Left kidney (tissue), 8 donors: ENCODE measurements at places on chromosomes 4 and X. TPM values are rescaled to one million over a fixed set of nuclear protein-coding genes. Genes with fewer than 3 reads are reported as not detected.

- no peak for DNase-seq
Measured at GRCh38 chr4:72665171-72665968, 96.3 kb upstream of the ADAMTS3 start.

- no peak for DNase-seq
Measured at GRCh38 chrX:43493756-43494155, 162.3 kb upstream of the MAOA start.

- DNase-seq: peak; percentile 96
Measured at GRCh38 chrX:386768-387575, at the start of gene PPP2R3B. PPP2R3B (minus strand) TSS chrX:386907; CDS start chrX:386691, 216 bp downstream.

DNA sequence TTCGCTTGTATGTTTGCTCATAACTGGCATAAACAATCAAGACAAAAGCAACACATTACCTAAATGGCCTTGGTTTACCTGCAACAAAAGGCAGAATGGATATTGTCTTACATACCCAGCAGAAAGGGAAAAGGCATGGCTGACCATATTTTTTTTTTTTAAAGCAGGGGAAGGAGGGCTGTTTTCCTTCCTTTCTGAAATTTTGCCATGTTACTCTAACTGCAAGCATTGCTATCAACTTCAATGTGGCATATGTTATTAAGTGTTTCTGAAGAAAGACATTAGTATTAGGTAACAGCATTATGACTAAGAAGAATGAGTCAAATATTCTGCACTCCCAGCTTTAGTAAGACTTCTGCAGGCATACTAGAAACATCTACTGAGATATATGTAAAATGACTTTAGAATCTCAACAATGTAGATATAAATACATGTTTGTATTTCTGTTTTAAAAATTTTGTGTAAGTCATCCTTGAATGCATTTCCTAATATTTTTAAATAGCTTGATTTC lies 512.6 kb upstream of the FAM241A start:
- DNase-seq: no peak

DNA sequence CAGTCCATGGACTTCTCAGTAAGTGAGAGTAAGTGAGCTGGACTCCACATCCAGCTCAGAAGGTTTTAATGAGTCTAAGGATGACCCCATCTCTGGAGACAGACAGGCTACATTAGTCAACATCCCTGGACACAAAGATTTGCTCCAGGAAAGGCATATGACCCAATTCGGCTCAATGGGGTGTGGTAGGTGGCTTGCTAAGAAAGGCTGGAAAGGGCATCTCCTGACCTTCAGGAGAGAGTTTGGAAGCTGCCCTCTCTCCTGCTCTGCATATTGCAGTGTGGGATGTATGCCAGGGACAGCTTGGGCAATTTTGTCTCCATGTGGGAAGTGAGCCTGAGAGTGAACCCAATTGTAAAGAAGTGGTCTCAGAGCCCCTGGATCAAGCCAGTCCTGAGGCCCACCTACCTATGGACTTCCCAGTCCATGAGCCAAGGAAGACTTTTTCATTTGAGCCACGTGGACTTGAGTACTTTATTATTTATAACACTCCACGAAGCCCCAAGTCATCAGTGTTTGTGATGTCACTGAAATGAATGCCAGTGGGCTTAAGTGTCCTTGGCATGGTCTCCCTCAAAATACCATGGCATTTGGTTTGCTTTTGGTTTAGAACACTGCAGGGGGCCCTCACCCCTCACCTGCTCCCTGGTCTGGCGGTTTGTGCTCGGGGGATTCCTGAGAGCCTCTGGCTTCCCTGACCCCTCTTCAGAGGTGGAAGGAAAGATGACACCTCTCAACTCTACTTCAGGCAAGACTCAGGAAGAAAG lies 10.4 kb upstream of the ABLIM2 start:
- no peak for DNase-seq

- no peak for DNase-seq
Measured at GRCh38 chrX:72714478-72714916, 391 bp upstream of the PHKA1 start.

DNA sequence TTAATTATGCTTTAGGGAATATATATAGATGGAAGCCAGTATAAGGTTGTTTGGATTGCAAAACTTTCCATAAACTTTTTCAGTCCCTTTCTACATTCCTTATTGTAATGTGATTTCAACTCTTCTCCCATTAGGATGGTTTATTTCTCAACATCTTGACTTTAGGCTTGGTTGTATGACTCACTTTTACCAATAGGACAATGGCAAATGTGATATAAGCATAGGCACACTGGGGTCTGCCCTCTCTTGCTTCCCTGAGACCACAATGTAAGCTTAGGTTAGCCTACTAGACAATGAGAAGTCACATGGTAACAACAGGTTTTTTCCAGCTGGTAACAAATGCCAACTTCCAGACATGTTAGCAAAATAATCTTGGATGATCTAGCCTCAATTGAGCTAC lies 163.3 kb upstream of the RBPJ start:
- no peak for DNase-seq

DNA sequence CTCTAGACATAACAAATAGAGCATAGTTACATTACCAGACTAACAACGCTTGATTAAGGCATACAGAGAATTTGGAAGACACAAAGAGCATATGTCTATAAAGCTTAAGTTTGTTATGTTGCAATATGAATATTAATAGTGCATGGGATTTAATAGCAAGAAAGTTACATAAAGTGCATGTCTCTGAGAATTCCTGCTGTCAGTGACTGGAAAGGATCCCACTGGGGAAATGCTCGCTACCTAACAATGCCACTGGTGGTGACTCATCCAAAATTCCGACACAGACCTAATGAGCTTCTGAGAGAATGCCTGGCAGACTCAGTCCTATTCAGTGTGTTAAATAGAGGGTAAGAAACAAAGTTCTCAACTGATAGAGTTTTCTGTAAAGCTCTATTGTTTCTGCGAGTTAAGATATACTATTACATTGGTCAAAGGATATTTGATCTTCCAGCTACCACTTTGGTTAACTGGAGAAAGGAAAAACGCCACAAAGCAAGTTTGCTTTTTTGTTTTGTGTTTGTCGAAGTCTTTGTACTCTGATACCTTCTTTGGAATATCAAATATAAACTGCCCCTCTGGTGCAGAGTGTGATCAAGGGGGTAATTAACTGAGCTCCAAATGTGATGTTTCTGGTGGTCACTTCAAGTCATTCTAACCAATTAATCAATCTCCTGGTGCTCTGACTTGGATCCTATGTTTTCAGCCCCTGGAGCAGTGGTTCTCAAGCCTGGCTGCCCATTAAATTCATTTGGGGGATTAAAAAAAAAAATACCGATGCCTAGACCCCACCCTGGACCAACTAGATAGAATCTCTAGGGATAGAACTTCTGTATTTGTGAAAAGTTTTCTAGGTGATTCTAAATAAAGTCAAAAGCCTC lies 107.9 kb downstream of the PALLD start:
- no peak for DNase-seq

DNA sequence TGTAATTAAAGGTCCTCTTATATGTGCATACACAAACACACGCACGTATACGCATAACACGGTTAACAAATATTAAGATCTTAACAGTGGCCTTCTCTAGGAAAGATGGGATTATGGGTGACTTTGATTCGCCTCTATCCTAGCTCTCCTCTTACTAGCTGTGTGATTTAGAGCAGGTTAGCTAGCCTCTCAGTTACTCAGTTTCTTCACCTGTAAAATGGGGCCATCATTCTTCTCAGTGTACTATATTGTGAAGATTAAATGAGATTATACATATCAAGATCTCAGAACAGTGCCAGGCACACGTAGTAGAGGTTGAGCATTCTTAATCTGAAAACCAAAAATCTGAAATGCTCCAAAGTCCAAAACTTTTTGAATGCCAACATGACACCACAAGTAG lies 159.3 kb downstream of the BCOR start:
- DNase-seq: no peak

DNA sequence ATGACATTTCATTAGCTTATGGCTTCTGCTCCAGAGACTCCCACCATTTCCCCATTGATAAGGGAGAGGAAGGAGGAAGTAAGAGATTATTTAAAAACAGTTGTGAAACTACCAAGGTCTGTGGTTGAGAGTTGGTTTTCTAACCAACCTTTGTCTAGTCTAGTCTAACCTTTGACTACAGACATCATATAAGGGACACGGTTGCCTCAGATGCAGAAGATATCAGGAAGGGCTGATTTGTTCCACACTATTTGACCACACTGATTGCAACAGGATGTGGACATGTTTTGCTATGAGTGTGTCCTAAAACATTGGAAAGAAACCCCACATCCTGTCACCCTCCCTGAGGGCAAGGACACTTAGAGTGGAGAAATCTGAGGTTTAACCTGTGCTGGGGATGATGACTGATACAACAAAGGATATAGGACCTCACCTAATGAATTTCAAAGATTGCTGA lies 53.0 kb downstream of the COQ2 start:
- no peak for DNase-seq

GRCh38 chrX:120514236-120514635 lies 45.1 kb upstream of the LAMP2 start:
- no peak for DNase-seq

DNA sequence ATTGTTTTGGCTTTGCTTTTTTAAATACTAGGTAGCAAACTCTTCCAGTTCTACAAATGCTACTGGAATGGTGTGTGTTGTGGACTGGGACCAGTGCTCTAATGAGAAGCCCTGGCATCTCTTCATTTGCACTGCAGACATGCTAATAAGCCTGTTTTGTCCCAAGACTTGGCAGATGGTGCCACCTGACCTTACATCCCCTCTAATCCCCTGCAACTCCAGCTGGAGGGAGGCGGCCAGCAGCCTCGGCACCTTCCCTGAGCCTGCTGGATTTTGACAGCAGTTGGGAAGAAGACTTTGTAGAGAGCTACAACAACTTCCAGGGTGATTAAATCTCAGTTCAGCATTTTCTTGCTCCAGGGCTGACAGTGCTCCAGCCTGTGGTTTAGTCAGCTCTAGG lies 200.0 kb downstream of the DCLK2 start:
- DNase-seq: no peak

DNA sequence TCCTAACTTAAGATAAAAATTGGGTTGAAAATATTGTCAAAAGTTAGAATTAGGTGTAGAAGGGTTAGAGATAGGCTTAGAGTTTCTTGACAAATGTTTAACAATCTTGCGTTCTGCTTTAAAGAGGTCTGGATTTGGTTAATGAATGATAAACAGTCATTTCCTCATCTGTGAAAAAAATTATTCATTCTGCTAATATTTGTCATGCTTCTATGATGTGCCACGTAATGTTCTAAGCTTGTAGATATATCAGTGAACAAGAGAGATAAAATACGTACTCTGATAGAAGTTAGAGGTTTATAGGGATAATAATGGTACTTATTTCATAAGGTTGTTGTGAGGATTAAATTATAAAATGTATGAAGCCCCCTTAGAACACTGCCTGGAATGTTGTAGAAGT lies 443.0 kb upstream of the GALNT7 start:
- DNase-seq: no peak

- DNase-seq: no peak
Measured at GRCh38 chr4:104728380-104729122, 233.9 kb upstream of the CXXC4 start.

- DNase-seq: no peak
Measured at GRCh38 chr4:8156617-8157016, 2.0 kb downstream of the ABLIM2 start.

DNA sequence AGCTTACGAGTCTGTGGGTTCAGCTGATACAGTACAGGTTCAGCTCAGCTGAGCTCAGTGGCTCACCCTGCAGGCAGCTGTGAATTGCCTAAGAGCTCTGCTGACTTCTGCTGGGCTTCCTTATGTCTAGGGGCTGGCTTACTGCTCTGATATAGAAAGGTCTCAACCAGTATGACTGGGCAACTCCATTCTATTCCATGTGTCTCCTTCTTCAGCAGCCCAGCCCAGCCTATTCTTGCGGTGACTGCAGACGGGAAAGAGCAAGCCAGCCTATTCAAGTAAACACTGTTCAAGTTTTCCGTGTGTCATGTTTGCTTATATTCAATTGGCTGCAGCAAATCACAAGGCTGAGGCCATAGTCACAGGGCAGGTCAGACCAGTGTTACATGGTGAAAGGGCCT lies 615.4 kb upstream of the ZFP42 start:
- no peak for DNase-seq

GRCh38 chr4:26074712-26075430 lies 160.9 kb downstream of the SMIM20 start:
- DNase-seq: no peak

- peak; percentile 75 for DNase-seq
Measured at GRCh38 chr4:24477919-24478318, 106.4 kb downstream of the DHX15 start.

GRCh38 chrX:68594769-68595168 lies 52.7 kb upstream of the STARD8 start:
- no peak for DNase-seq

GRCh38 chr4:176945334-176945733 lies 152.6 kb upstream of the VEGFC start:
- no peak for DNase-seq

- no peak for DNase-seq
Measured at GRCh38 chr4:154344686-154345085, 146.9 kb downstream of the DCHS2 start.

DNA sequence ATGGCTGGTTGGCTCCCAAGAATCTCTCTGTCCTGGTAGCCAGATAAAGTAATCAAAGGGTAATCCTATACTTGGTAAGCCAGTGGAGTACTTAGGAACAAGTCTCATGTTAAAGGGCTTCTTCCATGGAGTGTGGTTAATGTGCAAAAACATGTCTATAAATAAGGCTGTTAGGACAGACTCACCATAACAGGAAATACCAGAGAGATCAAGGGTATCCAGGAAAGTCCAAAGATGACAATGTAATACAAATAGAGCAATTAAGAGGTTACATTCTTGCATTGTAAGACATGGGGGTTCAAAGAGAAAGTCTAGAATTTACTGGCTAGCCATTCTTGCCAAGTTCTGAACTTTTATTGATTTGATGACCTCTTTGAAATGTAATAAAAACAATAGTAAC lies 61.9 kb upstream of the ZCCHC13 start:
- DNase-seq: no peak

WDFY3 gene
- polyA plus RNA-seq: 64.9 TPM

RIPPLY1 gene
- 2.8 TPM for polyA plus RNA-seq

GPR119 gene
- not detected for polyA plus RNA-seq

AMTN gene
- polyA plus RNA-seq: not detected

SMIM31 gene
- polyA plus RNA-seq: 0.86 TPM

ADH1A gene
- 2.3 TPM for polyA plus RNA-seq

PASD1 gene
- 0.05 TPM for polyA plus RNA-seq

ARMCX2 gene
- polyA plus RNA-seq: 87.7 TPM

SLITRK2 gene
- polyA plus RNA-seq: 2.2 TPM
